ENCODE measurements at places on chromosomes 4 and X.
A peak's percentile ranks its signal among the peaks of the same experiment; 100 is the strongest.

DNA sequence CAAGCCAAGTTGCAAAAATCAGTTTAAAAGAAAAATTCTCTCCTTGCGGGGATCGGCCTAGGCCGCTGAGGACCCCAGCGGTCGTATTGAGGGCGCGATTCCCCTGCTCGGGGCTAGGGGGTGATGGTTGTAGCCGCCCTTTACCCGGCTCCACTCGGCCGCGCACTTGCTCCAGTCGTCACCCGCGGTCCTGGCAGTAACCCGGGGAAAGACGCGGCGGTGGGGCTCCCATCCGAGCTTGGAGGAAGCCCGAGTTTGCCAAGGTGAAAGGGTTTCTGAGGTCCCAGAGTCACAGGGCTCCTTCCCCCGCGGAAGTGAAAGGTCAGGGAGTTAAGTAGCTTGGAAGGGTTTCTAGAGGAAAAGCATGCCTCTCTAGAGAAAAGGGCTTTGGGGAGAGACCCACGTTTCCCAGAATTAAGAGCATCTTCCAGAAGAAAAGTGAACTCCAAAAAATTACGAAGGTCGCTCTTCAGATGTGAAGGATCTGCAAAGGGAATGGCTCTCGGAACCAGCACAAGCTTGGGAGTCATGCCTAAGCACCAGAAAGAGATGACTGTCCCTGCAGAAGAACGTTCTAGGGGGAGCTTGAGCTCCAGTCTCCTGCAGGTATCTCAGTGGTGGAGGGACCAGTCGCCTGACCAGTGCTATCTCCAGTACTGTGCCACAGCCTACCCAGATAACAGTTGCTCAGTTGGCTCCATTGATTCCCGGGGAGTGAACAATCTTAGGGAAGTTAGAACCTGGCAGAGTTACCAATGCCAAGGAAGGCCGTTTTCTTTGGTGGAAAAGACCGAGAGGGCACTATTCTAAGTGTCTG is 875 bp downstream of the LAP3 start:
- peak; percentile 60 for DNase-seq

DNA sequence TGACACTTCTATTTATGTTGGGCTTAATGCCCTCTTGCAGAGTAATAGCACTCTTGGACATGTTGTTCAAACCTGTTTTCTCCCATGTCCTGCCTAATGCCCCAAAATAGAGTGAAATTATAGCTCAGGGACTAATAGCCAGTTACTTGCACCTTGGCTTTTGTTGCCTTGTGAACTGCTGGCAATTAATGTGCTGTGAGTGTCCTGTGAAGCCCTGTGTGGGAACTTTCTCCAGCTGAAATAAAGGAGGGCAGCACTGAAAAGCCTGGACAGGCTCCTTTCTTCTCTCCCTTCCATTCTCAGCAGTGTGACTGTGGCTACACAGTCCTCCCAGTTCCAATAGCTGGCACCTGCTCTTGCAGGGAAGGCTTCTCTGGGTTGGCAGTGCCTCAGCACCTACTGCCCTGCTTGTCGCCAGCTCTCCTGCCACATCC is 72.4 kb downstream of the DCLK2 start:
- DNase-seq, result no peak

GRCh38 chr4:184668511-184669114 is 19.1 kb downstream of the PRIMPOL start:
- DNase-seq, result no peak

- no peak for DNase-seq
Measured at GRCh38 chrX:121407627-121408026, 360.2 kb downstream of the GLUD2 start.

- DNase-seq, result peak; percentile 44
Measured at GRCh38 chrX:130171446-130172126, at the start of gene RAB33A. Gene RAB33A (plus strand): TSS chrX:130171962. CDS start chrX:130172063, 101 bp downstream.

- peak; percentile 27 for DNase-seq
Measured at GRCh38 chrX:41481264-41482109, 34.3 kb downstream of the NYX start.

- no peak for DNase-seq
Measured at GRCh38 chrX:132433001-132433400, 55.8 kb downstream of the MBNL3 start.

- no peak for DNase-seq
Measured at GRCh38 chr4:184937745-184938144, 80.5 kb upstream of the HELT start.

GRCh38 chrX:70138622-70139021 is 5.4 kb downstream of the IGBP1 start:
- no peak for DNase-seq

GRCh38 chrX:136620780-136621179 is 27.2 kb upstream of the CD40LG start:
- no peak for DNase-seq

GRCh38 chrX:11611965-11612364 is 53.8 kb downstream of the ARHGAP6 start:
- no peak for DNase-seq

DNA sequence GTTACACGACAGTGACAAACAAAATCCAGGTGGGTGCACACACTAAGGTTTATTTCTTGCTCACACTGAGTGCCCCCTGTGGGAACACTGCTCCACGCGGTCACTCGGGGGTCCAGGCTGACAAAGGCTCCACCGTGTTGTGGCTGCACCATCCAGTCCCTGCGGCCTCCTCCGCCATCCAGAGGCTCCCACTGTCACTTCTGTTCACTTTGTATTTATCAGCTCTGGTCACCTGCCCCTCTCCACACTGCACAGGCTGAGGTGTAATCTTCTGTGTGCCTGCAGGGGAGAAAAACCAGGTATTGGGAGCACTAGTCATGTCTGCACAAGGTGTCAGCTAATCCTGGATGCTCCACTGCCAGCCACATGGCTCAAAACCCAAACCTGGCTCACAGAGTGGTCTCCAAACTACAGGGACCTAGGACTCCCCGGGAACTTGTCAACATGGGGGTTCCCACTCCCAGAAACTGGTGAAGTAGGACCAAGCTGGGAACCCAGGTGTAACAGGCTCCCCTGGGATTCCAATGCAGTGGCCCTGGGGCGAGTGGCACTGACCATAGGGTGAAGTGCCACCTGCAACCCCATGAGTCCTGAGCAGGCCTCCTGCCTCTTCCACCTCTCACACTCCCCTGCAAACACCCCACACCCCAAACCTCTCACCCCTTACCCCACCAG is 25.5 kb downstream of the HMX1 start:
- DNase-seq, result no peak

GRCh38 chr4:73315091-73315490 is 56.5 kb upstream of the ANKRD17 start:
- DNase-seq, result no peak

DNA sequence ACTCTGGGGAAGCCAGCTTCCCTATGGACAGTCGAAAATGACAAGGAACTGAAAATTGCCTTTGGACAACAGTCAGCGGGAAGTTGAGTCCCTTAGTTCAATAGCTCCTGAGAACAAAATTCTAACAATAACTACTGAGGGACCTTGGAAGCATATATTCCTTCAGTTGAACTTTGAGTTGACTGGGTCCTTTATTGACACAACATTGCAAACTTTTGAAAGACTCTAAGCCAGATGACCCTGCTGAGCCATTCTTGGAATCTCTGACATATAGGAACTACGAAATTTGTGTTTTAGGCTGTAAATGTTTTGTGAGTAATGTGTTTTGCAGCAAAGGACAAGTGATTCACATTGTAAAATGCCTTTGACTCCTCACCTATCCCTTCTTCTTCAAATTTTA is 548.8 kb upstream of the LCORL start:
- DNase-seq, result no peak

DNA sequence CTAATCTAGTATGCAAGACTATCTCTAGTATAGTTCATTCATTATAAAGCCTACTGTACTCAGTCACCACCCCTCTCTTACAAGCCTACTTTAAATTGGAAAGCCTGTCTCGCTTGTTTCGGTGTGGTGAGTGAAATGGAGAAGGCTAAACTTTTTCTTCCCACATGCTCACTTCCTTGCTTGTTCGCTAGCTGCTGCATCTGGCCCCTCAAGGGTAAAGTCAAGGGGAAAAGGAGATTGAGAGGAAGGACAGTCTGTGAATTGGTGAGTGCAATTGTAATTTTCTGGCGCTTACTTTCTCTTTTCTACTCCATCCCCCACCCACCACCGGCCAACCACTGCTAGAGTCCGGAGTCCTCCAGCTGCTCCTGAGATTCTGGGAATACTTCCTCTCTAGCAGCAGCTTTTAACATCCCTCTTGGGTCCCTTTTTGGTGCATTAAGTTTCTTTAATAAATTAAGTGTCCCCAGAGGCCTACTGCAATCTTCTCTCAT is 12.1 kb upstream of the ARAP2 start:
- no peak for DNase-seq

DNA sequence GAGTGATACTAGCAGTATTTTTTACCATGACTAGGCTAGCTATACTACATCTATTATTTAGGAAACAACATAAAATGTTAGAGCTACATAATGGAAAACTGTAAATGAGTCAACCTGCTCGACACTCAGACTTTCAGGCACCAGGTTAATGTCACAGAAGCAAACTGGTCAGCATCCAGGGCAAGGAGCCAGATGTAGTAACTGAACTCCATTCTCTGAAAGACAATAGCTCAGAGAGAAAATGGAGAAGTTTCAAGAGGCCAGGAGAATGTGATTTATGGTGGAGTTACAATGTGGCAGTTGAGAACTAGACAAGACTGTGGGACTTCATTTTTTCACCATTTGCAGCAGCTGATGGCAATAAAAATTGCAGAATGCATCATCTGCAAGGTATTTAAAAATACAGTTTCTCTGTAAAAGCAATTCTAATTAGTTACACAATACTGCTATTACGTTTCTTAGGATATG is 342.7 kb upstream of the PABPC4L start:
- no peak for DNase-seq

- DNase-seq, result no peak
Measured at GRCh38 chr4:180655886-180656285, 1587.3 kb upstream of the TENM3 start.

- DNase-seq, result no peak
Measured at GRCh38 chr4:16337936-16338335, 111.7 kb upstream of the TAPT1 start.

GRCh38 chr4:177546745-177547144 is 104.5 kb upstream of the AGA start:
- no peak for DNase-seq

- no peak for DNase-seq
Measured at GRCh38 chrX:2542826-2543521, 42.2 kb upstream of the DHRSX start.

DNA sequence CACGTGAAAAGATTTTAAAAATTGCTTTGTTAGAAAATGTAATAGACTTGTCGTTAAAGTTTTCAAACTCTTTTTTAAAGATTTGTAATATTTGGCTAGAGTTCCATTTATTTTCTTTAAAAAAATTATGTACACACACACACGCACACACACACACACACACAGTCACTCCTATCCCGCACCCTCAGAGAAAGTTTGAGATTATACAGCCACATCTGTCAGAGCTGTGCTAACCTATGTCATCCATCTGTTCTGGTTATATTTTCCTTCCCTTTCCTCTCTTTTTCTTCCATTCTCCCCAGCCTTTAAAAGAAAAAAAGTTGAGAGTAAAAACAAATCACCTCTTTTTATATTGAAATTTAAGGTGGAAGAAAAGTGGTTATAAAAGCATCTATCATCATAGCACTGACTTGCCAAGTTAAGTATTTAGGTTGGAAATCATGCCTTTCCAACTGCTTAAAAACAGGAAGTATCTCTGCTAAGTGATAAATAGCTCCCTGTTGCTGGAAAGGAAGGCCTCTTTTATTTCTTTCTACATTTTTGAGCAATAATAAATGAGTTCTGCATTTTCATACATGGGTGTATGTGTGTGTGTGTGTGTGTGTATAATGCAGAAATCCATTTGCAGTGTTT is 163.3 kb upstream of the SPRY1 start:
- no peak for DNase-seq

DNA sequence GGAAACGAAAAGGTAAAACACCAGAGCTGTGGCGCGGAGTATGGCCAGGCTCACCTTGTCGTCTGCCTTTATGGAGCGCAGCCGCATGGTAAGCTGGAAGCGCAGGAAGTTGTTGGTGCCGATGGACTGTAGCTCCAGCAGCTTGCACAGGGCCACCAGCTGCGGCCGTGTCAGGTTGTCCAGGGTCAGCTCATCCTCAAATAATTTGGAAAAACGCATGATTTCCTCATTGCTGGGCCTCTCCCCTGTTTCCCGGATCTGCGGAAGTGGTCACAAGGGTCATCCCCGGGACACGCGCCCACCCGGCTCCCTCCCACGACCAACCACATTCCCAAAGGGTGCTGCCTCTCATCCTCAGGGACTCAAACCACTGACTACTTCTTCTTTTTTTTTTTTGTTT is 23.3 kb downstream of the LETM1 start:
- no peak for DNase-seq

GRCh38 chr4:185810746-185811508 is 1.1 kb downstream of the SORBS2 start:
- DNase-seq, result no peak

DNA sequence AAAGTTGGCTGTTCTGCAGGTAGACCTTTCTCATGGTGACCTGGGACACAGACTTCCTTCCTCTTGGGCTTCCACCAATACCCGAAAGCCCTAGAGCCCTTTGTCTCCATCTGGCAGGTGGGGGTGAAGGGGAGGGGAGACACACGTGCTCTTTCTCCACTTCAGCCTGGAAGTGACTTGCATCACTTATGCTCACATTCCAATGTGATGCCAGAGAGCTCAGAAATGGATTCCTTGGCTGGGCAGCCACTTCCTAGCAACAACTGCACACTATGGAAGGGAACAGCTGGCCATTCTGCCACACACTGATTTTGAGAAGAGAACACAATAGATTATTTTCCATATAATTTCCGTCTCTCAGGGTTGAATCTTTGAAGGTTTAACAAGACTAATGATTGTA is 36.3 kb downstream of the C4orf51 start:
- DNase-seq, result no peak

GRCh38 chrX:68840256-68840655 is 11.4 kb downstream of the EFNB1 start:
- no peak for DNase-seq

GRCh38 chr4:56134266-56134665 is 185.5 kb downstream of the CEP135 start:
- no peak for DNase-seq

GRCh38 chrX:4905576-4905975 is 1192.1 kb upstream of the PRKX start:
- DNase-seq, result no peak

DNA sequence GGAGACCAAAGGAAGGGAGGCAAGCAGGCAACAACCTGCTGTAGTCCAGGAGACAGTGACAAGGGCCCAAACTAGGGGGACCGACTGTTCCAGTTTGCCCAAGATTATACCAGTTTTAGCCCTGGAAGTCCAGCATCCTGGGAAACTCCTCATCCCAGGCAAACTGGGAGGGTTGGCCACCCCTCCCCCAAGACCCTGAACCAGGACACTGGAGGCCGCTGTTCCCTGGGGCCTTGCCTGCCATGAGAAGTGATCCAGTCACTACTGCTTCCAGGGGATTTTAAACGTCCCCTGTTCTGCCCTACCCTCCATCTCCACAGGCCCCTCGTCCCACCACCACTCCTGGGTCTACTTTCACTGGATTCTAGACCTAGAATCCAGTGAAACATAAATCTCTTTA is 4.3 kb upstream of the DGAT2L6 start:
- DNase-seq, result no peak

DNA sequence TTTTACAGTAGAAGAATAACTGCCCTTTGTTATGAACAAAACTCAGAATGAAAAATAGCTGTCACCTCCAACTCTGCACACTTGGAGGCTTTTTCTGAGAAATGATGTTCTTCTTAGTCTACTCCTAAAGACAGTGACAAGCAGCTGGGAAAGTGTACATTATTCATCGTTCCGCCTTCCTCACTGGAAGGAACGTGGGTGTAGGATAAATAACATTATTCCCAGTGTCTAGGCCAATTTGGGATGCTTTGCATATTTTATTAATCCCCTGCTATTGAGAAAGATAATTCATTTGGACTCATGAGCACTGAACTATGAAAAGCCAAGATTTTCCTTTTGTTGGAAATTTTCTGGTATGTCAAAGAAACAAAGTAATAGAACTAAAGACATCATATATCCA is 87.8 kb downstream of the VCX2 start:
- DNase-seq, result no peak
